Stimulated activated CD4-positive, alpha-beta T cell treated with anti-CD3 and anti-CD28 coated beads, Interleukin-15, amount 100 ng/mL, for 48 hours (primary cell): ENCODE measurements at places on chromosomes 3 and 15.

DNA sequence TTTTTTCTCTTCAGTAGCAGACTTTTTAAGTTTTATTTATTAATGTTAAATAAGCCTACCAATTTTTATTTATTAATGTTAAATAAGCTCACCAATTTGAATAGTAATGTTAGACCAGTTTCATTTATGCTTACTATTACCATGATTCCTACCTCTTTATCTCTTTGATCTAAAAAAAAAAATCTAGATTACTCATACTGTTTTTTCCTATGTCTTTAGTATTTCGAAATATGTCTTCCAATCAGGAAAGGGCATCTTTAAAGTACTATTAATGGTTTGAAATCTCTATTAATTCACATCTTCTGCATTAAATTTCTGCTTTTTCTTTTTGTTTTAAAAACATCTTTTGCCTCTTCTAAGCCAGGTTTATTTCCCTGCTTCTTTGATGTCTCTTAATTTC is 27.5 kb upstream of the MAPKBP1 start:
- no peak for DNase-seq

DNA sequence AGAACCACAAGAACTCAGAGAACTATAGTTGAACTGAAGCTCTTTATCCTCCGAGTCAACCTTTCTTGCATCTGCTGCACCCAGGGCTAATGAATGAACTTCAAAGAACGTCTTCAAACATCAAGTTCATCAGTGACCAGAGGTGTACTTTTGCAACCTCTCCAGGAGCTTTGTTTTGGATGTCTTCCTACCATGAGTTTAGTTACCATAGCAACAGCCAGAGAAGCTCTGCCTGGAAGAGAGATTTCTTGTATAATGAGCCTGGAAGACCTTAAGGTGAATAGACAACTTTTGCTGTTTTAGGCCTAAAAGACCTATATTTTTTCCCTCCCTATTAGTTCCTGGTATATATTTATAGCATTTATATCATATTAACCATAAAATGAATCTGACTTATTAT is 9.1 kb downstream of the ACTC1 start:
- no peak for DNase-seq

DNA sequence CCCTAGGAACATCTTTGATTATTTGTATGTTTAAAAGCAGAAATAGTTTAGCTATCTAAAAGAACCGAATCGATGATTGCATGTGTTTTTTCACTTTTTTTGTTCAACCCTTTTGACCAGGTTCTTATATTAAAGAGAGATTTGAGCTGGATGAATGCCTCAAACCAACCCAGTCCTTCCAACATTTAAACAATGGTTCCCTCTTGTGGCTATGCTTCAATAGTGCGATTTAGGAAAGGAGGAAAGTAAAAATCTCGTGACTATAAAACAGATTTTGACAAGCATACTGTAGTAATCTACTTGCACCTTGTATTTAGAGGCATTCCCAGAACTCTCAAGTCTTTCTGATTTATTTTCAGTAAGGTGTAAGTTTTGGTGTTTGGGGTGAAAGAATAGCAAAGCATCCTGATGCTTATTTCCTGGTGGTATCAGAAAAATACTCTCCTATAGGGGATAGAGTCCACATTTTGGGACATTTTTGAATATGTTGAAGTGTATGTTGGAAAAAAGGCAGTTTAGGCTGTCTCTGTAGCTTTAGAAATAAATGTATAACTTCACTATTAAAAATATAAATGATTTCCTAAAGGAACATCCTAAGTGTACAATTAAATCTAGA is 159.6 kb upstream of the KCNH8 start:
- no peak for DNase-seq

- DNase-seq, result no peak
These were observed 39.1 kb downstream of the MAGI1 start for GRCh38 chr3:65999606-66000005.

DNA sequence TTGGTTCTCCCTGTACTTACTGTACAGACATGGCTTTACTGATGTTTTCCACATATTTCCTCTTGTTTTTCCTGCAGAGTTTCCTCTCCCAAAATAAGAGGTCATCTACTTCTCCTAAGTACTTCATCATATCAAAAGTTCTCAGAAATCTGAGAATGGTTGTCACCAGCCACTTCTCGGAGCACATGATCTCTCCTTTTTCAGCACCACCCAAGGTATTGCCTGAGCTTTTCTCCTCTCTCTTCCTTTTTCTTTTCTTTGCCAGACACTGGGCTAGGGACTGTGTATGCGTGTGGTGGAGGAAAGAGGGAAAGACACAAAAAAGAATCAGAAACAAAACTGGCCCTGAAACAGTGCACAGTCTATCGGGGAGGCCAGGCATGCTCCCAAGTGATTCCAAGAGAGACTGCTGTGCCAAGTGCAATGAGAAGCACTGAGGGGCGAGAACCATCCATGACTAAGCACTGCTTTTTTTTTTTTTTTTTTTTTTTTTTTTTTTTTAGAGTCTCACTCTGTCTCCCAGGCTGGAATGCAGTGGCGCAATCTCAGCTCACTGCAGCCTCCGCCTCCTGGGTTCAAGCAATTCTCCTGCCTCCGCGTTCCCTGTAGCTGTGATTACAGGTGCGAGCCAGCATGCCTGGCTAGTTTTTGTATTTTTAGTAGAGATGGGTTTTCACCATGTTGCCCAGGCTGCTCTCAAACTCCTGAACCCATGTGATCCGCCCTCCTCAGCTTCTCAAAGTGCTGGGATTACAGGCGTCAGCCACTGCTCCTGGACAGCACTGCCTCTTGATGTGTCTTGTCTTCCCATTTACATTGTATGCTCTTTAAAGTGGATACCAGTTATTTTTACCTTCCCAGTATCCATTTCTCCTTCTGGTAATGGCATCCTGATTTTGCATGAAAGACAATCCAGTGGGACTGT is 194.0 kb upstream of the FEZF2 start:
- DNase-seq, result no peak

- DNase-seq, result no peak
These were observed 32.7 kb upstream of the ZFAND6 start for GRCh38 chr15:80026754-80027153.

DNA sequence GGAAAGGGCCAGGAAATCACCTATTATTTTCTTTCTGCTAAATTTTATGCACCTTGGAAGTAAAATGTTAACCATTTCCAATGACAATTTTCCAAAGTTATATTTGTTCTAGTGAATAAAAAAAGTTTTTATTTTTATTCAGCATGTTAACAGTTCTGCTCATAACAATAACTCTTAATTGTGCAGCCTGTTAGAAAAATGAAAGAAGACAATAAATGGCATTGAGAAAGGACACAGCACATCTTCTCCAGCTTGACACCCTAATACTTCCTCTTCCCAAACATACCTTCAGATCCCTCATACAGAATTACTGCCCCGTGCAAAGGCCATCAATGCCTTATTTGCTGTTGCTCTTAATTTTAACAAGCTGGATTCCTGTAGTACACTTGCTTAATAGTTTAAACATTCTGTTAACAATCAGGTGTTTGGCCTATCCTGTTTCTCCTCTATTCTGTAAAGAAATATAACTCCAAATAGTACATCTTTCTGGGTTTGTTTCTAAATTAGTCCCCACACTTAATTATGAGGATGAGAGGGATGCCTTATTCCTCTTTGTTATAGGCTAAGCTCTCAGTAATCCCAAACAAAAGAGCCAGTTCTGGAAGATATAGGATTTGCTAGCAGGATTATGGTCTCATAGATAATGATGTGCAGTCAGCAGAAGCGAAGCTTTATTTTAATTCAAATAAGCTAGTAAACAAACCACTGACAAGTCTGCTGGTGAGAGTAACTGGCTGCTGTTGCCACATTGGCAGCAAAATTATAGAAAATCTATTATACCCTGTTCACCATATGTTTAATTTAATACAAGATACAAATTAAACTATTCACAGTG is 19.2 kb upstream of the SOX2 start:
- no peak for DNase-seq

GRCh38 chr3:45655906-45656305 is 33.3 kb upstream of the SACM1L start:
- DNase-seq, result no peak
